ENCODE measurements at places on chromosomes 5 and 9. TPM values are rescaled to one million over a fixed set of nuclear protein-coding genes. Genes with fewer than 3 reads are reported as not detected.

- no peak for DNase-seq
- H3K36me3 ChIP-seq, result no peaks in the 10 kb centered on the region
- H3K4me1 ChIP-seq, result peaks cover 10% of the 10 kb centered on the region
- no peaks in the 10 kb centered on the region for H3K27me3 ChIP-seq
- no peak overlapping the region for H3K4me3 ChIP-seq
- no peak overlapping the region for H3K27ac ChIP-seq
Observed at GRCh38 chr5:93165559-93165958, 415.5 kb downstream of the NR2F1-AS1 start.

GRCh38 chr5:68924481-68925145 is 169.2 kb upstream of the SLC30A5 start:
- H3K4me1 ChIP-seq, result no peaks in the 10 kb centered on the region
- no peaks in the 10 kb centered on the region for H3K36me3 ChIP-seq
- DNase-seq, result no peak
- no peak overlapping the region for H3K27ac ChIP-seq

GRCh38 chr5:100746730-100747129 is 156.4 kb downstream of the ST8SIA4 start:
- H3K27me3 ChIP-seq, result no peaks in the 10 kb centered on the region
- H3K27ac ChIP-seq, result no peak overlapping the region
- H3K4me3 ChIP-seq, result no peak overlapping the region
- DNase-seq, result no peak

GRCh38 chr5:128111818-128112448 is 28.4 kb downstream of the SLC12A2 start:
- no peak overlapping the region for H3K27ac ChIP-seq
- H3K27me3 ChIP-seq, result no peaks in the 10 kb centered on the region
- H3K4me1 ChIP-seq, result no peaks in the 10 kb centered on the region
- H3K4me3 ChIP-seq, result no peak overlapping the region

DNA sequence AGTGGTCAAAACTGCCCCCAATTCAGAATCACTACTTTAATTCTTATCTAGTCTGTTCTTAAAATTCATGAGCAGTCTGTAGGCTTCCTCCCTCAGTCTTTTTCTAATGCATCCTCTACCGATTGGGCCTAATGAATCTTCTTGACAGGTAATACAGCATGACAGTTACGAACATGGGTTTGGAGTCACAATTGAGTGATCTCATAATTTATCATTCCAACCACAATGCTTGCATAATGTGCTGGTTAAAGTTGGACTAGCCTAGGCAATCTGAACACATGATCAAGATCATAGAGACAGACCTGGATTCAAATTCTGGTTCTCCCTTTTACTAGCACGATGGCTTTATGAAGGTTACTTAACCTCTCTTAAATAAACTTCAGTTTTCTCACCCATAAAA is 33.1 kb upstream of the SETD9 start:
- DNase-seq, result no peak
- no peak overlapping the region for H3K4me3 ChIP-seq
- H3K27me3 ChIP-seq, result no peaks in the 10 kb centered on the region

- no peak overlapping the region for H3K27ac ChIP-seq
- H3K4me3 ChIP-seq, result no peak overlapping the region
- no peaks in the 10 kb centered on the region for H3K36me3 ChIP-seq
- no peaks in the 10 kb centered on the region for H3K27me3 ChIP-seq
- peaks cover 4% of the 10 kb centered on the region for H3K4me1 ChIP-seq
- no peak for DNase-seq
Observed at GRCh38 chr9:22108581-22109370, 99.7 kb upstream of the CDKN2B start.

DNA sequence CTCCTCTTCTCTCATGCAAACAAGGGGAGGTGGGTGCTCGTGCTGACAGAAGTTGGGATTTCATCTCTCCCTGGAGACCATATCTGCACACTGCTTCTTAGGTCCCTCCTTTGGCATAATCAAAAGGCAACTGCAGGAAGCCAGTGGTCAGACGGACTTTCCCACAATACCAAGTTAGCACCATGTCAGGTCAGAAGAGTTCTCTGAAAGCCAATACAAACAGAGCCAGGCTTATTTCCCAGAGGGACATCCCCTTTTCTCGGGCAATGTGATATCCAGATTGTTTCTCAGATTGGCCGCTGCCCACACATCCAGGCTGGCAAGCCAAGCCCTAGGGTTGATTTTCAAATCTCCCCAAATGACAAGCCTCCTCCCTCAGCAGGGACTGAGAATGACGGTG is 241.1 kb downstream of the NFIB start:
- no peaks in the 10 kb centered on the region for H3K36me3 ChIP-seq
- DNase-seq, result no peak
- H3K4me3 ChIP-seq, result no peak overlapping the region
- no peaks in the 10 kb centered on the region for H3K27me3 ChIP-seq

- no peak overlapping the region for H3K27ac ChIP-seq
- no peaks in the 10 kb centered on the region for H3K36me3 ChIP-seq
- DNase-seq, result no peak
- H3K27me3 ChIP-seq, result no peaks in the 10 kb centered on the region
- no peak overlapping the region for H3K4me3 ChIP-seq
- H3K4me1 ChIP-seq, result no peaks in the 10 kb centered on the region
Observed at GRCh38 chr5:173178369-173178910, 34.1 kb downstream of the BNIP1 start.

DNA sequence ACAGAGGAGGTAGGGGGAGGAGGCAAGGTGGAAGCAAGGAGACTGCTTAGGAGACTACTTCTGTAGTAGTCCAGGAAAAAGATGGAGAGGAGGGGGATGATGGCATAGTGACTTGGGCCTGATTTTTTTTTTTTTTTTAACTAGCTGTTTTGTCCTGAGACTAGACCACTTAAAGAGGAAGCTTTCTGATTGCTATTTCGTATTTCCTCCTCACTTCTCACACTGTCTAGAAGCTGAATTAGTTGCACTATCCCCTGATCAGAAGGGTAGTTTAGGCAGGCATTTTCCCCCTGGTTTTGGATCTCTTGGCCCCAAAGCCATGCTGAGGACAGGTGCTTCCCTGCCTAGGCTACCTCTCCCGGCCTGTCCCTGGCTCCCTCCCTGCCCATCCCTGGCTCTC is 14.9 kb downstream of the LARP1 start:
- H3K4me3 ChIP-seq, result no peak overlapping the region
- DNase-seq, result no peak
- H3K4me1 ChIP-seq, result peaks cover 100% of the 10 kb centered on the region

DNA sequence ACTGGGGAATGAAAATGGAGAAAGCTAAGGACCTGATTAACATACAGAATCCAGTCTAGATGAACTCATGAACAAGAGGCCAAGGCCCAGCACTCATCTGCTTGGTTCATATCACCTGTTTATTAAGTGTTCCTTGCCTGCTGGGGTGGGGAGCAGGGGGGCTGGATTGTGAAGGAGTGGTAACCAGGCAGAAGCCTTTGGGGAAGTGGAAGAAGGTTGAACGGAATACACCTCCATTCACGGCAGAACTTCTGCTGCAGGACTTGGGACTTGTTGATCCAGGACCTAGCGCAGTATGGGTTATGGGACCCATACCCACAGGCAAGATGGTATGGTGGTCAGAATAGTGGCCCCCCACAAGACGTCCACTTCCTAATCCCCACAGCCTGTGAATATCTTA is 8.8 kb upstream of the SEPTIN8 start:
- no peaks in the 10 kb centered on the region for H3K27me3 ChIP-seq
- H3K4me1 ChIP-seq, result no peaks in the 10 kb centered on the region
- no peak overlapping the region for H3K27ac ChIP-seq
- H3K36me3 ChIP-seq, result no peaks in the 10 kb centered on the region
- no peak for DNase-seq

DNA sequence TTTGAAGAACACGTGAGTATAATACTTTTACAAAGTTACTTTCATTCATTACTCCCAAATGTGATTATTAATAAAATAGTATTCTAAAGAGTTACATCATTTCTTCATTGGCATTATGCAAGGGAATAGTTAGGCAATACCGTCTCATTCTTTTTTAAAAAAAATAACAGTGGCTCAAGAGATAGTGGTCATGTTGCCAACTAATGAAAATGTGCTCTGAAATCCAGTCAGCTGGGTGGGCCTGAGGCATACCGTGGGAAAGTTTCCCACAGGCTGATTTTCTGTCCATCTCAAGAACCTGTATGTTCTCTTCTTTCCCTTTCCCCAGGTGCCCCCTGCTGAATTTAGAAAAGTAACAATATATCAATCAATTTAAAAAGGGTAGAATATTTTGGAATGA is 40.8 kb upstream of the ROPN1L start:
- no peak for DNase-seq
- no peaks in the 10 kb centered on the region for H3K27me3 ChIP-seq
- peaks cover 62% of the 10 kb centered on the region for H3K36me3 ChIP-seq

PAEP gene
- total RNA-seq, result not detected

COL27A1 gene
- 6.4 TPM for total RNA-seq

PLAC8L1 gene
- total RNA-seq, result 0.49 TPM

OLFM1 gene
- total RNA-seq, result 10.0 TPM

PALM2AKAP2 gene
- 90.2 TPM for total RNA-seq

TRIO gene
- total RNA-seq, result 52.8 TPM

SMIM3 gene
- 15.7 TPM for total RNA-seq

CAPSL gene
- total RNA-seq, result not detected

COL15A1 gene
- 45.4 TPM for total RNA-seq

MAMDC2 gene
- total RNA-seq, result 9.0 TPM
